ENCODE measurements at places on chromosomes 2 and 18. TPM values are rescaled to one million over a fixed set of nuclear protein-coding genes. Genes with fewer than 3 reads are reported as not detected.

- H3K27ac ChIP-seq = no peak overlapping the region
- DNase-seq = no peak
- H3K4me1 ChIP-seq = no peaks in the 10 kb centered on the region
- peaks cover 14% of the 10 kb centered on the region for H3K36me3 ChIP-seq
- H3K4me3 ChIP-seq = no peak overlapping the region
- no peaks in the 10 kb centered on the region for H3K27me3 ChIP-seq
Observed at GRCh38 chr2:210028178-210028577, 25.7 kb downstream of the RPE start.

DNA sequence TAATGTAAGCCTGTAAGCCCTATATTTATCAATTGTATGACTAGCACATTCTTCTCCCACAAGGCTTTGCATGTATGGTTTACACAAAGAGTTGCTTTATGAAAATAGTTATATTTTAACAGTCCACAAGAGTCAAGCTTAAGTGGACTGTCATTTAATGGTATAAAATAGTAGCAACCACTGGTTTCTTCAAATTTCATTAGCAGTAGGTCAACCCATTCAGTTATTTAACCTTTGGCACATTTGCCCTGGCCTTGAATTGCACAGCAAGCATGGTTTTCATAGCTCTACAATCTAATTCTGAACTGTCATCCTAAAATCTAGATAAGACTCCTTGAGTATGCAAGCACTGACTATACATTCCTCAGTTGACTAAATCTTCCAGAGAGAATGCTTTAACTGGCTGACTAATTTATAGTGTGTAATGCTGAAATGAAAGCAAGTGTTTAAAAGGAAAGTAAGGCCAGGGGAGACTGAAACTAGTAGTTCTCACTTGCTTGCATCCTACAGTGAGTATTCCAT, 1.8 kb downstream of the DPP4 start:
- H3K4me1 ChIP-seq = peaks cover 63% of the 10 kb centered on the region
- H3K27ac ChIP-seq = peak overlapping the region; percentile 82
- no peak for DNase-seq

DNA sequence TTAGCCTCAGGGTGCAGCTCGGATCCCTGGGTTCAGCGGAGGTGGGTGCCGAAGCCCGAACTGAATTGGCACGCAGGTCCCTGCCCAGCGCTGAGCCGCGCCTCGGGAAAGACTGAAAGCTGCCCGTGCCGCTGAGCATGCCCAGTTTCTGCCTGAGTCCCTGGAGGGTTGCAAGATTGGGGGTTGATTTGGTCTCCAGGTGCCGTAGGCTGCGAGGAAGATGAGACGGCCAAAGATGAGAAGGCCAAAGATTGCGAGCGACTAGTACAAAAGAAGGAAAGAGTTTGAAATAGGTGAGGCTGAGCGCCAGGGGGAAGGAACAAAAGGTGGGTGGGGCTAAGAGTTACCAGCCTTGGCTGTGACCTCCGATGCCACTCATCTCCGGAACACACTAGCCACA, 852 bp upstream of the KCNH7 start:
- H3K4me3 ChIP-seq = no peak overlapping the region
- no peak for DNase-seq
- H3K36me3 ChIP-seq = no peaks in the 10 kb centered on the region
- H3K27ac ChIP-seq = no peak overlapping the region

DNA sequence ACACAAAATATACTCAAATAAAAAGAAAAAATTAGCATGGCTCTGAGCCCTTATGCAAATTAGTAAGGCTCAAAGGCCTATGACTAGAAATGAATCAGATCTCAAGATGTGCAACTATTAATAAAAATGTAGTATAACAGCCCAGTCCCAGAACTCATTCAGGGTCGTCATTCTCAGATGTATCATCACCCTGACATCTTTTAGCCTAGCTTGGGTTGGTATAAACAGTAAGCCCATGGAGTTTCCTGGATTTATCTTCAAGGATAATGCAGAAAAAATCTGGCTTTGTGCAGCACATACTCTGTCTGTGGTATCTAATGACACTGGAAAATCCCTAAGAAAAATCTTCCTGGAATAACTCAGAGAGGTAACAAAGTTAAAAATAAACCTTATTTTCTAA, 239.3 kb downstream of the ZNF385B start:
- H3K4me3 ChIP-seq = no peak overlapping the region
- no peaks in the 10 kb centered on the region for H3K27me3 ChIP-seq
- no peak for DNase-seq
- no peak overlapping the region for H3K27ac ChIP-seq
- H3K36me3 ChIP-seq = no peaks in the 10 kb centered on the region

- no peaks in the 10 kb centered on the region for H3K36me3 ChIP-seq
- H3K4me1 ChIP-seq = no peaks in the 10 kb centered on the region
- H3K4me3 ChIP-seq = no peak overlapping the region
- H3K27ac ChIP-seq = no peak overlapping the region
Observed at GRCh38 chr18:68608851-68609490, 105.9 kb downstream of the TMX3 start.

DNA sequence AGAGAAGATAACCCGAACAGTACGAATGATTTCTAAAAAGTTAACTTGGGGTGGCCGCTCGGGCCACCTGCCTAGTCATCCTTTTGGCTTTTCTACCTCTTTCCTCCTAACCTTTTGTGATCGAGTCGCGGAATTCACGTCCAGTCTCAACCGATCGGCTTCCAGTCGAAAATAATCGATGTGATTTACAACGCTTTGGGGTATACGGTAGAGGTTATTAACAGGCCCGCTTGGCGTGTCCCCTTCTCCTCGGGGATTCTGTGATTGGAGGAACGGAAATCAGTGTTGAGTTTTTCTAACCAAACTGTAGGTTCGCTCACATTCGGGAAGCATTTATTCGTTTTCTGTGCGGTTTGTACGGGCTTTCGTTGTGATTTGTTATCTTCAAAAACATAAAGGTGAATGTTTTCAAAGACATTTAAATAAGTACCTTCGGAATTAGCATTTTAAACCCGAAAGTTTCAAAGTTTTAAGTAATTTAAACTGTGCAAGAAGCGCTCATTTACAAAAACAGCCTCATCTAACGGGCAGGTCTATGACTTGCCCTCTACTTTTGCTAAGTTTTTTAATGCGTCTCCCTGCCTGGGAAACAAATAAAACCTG, 588 bp upstream of the FOXI3 start:
- peaks cover 11% of the 10 kb centered on the region for H3K4me1 ChIP-seq
- H3K27me3 ChIP-seq = peaks cover 43% of the 10 kb centered on the region
- peak; percentile 9 for DNase-seq
- no peaks in the 10 kb centered on the region for H3K36me3 ChIP-seq
- H3K4me3 ChIP-seq = peak overlapping the region; percentile 66
- no peak overlapping the region for H3K27ac ChIP-seq

GRCh38 chr18:36650906-36651305, 177.9 kb downstream of the TPGS2 start:
- DNase-seq = no peak
- no peaks in the 10 kb centered on the region for H3K36me3 ChIP-seq
- H3K4me1 ChIP-seq = no peaks in the 10 kb centered on the region
- H3K4me3 ChIP-seq = no peak overlapping the region

- H3K27me3 ChIP-seq = peaks cover 3% of the 10 kb centered on the region
- DNase-seq = no peak
- H3K4me3 ChIP-seq = no peak overlapping the region
Observed at GRCh38 chr2:240856151-240856980, 12.3 kb upstream of the AGXT start.

GRCh38 chr2:100541404-100541803, 21.4 kb upstream of the PDCL3 start:
- no peak for DNase-seq
- H3K4me1 ChIP-seq = peaks cover 7% of the 10 kb centered on the region
- no peak overlapping the region for H3K4me3 ChIP-seq
- H3K27ac ChIP-seq = no peak overlapping the region
- H3K36me3 ChIP-seq = no peaks in the 10 kb centered on the region
- H3K27me3 ChIP-seq = no peaks in the 10 kb centered on the region

DNA sequence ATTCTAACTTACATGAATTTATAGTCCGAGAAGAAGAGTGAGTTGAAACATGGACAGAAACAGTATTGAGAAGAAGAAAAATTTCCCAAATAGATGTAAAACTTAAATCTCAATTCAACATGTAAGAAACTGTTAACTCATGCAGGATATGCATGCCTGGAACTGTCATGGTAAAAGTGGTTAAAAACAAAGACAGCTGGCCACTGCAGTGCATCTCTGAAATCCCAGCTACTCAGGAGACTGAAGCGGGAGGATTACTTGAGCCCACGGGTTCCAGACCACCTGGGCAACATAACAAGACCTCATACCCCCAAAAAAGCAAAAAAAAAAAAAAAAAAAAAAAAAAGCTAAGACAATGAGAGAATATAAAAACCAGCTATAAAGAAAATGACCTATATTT, 93.0 kb upstream of the TTC27 start:
- no peak overlapping the region for H3K4me3 ChIP-seq
- H3K4me1 ChIP-seq = peaks cover 13% of the 10 kb centered on the region
- H3K27me3 ChIP-seq = no peaks in the 10 kb centered on the region
- DNase-seq = no peak
- peaks cover 56% of the 10 kb centered on the region for H3K36me3 ChIP-seq
- no peak overlapping the region for H3K27ac ChIP-seq

DNA sequence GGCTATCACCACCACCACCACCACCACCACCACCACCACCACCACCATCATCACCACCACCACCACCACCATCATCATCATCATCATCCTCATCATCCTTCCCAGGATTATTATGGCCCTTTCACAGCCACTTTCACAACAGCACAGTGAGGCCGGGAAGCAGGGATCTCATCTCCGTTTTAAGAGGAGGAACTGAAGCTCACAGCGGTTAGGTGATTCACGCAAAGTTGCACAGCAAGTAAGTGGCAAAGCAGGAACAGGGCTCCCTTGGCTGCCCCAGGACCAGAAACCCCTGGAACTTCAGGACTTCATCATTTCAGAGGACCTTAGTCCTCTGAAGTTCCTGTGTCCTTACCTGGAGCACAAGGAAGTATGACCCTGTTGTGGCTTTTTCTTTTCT, 26.8 kb downstream of the MRPL35 start:
- H3K27ac ChIP-seq = no peak overlapping the region
- no peak for DNase-seq
- no peaks in the 10 kb centered on the region for H3K36me3 ChIP-seq
- H3K27me3 ChIP-seq = no peaks in the 10 kb centered on the region
- peaks cover 5% of the 10 kb centered on the region for H3K4me1 ChIP-seq
- H3K4me3 ChIP-seq = no peak overlapping the region

- no peak overlapping the region for H3K4me3 ChIP-seq
- peaks cover 15% of the 10 kb centered on the region for H3K27me3 ChIP-seq
- H3K4me1 ChIP-seq = no peaks in the 10 kb centered on the region
- DNase-seq = no peak
- H3K27ac ChIP-seq = no peak overlapping the region
Observed at GRCh38 chr2:130766037-130766436, 10.7 kb downstream of the AMER3 start.

DNA sequence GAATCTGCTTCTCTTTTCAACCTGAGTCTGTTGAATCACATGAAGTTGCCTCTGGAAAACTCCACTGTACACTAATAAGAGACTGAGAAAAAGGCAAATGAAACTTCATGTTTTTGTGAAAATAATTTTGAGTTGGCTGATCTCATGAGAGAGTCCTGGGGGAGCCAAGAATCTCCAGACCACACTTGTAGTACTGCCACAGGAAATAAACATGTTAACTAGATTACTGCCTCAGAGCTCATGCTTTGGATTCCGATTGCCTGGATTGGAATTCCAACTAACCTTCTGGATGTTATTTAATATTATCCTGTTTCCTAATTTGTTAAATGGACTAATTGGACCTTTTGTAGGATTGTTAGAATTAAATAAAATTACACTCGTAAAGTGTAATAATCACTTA, 25.2 kb downstream of the NUP35 start:
- H3K36me3 ChIP-seq = peaks cover 58% of the 10 kb centered on the region
- H3K27me3 ChIP-seq = no peaks in the 10 kb centered on the region
- peaks cover 4% of the 10 kb centered on the region for H3K4me1 ChIP-seq
- no peak overlapping the region for H3K4me3 ChIP-seq
- no peak overlapping the region for H3K27ac ChIP-seq
- no peak for DNase-seq

The STK39 gene
- 55.4 TPM for total RNA-seq

The HSPD1 gene
- total RNA-seq = 853 TPM

The IL36A gene
- not detected for total RNA-seq

The VSNL1 gene
- total RNA-seq = not detected

The CD207 gene
- not detected for total RNA-seq

The PCGF1 gene
- total RNA-seq = 22.6 TPM

The KCNS3 gene
- 0.19 TPM for total RNA-seq

The LRATD1 gene
- total RNA-seq = not detected

The FN1 gene
- 0.50 TPM for total RNA-seq

The MC4R gene
- not detected for total RNA-seq

Data from activated CD4-positive, alpha-beta memory T cell treated with anti-CD3 and anti-CD28 coated beads for 36 hours (primary cell).